Left renal pelvis (tissue), 4 donors: ENCODE measurements at places on chromosomes 13 and 19. TPM values are rescaled to one million over a fixed set of nuclear protein-coding genes. Genes with fewer than 3 reads are reported as not detected.

- DNase-seq = no peak
Observed at GRCh38 chr19:5627395-5627904, 4.6 kb downstream of the SAFB start.

GRCh38 chr13:30872685-30873461 is 33.2 kb upstream of the MEDAG start:
- no peak for DNase-seq

- no peak for DNase-seq
Observed at GRCh38 chr19:13215572-13216380, 65.6 kb downstream of the IER2 start.

GRCh38 chr13:100625447-100625846 is 36.9 kb upstream of the GGACT start:
- no peak for DNase-seq

DNA sequence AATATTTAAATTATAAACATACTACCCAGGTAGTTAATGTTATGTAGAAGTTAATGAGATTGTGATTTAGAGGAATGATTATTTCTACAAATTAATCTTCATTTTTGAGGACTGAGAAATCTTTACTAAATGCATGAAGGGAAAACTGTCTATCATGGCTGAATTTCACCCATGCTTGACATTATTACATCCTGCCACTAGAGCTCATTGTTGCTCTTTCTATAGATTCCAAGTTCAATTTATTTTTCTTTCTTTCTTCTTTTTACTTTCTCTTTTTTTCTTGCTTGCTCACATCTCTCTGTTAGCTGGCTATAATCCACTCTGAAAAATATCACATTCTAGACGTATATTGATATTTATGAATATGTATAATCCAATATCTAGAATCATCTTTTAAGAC is 505.0 kb upstream of the KLHL1 start:
- no peak for DNase-seq

GRCh38 chr19:41784312-41784711 is 12.1 kb upstream of the CEACAM3 start:
- no peak for DNase-seq

DNA sequence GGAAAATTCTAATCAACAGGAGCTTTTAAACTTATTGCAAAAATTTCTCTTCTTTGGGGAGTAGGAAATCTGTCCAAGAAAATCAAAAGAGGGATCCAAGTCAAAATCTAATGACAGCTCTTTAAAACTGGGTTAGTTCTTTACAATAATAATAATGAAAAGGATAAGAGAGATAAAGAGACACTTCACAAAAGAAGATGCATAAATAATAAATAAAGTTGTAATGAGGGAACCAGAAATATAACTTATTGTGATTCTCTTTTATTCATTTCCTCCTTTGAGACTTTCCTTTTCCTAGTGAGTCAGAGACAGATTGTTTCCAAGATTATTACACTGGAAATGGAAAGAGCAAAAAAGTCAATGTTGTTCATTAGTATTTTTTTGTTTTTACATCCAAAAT is 1029.3 kb downstream of the PCDH17 start:
- no peak for DNase-seq

DNA sequence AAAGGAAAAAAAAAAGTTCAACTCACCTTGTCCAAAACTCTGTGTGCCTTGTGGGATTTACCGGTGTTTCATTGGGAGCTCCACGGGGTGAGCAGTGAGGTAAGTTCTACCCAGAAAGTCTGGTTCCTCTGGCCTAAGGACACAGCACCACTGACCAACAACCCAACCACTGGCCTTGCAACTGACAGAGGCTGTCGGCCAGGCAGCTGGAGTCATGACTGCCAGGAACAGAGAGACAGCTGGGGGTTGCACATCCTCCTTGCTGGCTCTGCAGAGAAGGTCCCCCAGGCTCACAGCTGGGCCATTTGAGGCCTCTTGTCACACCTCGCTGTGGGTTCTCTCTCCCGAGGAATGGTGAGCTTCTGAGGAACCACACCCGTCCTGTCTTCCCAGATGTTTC is 59.5 kb downstream of the ANKRD10 start:
- DNase-seq = no peak

DNA sequence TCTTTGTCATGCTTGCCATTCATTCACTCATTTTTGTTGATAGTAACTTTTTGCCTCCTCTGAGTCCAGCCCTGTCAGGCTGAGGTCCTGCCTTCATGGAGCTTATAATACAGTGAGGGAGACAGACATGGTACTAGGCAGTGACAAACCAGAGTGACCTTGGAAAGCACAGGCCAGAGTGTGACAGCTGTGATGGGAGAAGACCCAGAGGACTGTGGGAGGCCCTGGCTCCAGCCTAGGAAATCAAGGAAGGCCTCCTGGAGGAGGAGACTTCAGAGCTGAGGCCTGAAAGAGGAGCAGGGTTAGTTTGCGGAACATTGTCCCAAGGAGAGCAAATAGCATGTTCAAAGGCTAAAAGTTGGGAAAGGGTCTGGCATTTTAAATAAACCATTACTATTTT is 20.5 kb downstream of the PAK4 start:
- DNase-seq = no peak

DNA sequence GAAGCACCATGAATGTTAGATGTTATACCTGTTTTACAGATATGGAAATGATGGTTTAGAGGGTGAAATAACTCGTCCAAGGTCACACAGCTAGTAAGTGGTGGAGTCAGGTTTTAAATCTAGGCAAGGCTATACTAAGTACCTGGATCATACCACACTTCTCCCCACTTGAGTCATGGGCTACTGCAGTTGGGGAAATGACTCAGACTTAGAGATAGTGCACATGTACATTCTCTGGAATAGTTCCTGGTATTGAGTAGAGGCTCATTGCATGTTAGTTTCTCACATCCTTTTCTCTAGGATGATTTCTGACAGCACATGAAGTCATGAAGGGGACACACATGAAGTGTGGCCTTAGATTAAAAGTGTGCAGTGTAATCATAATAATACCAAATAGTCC is 76.2 kb upstream of the TNFSF11 start:
- no peak for DNase-seq

DNA sequence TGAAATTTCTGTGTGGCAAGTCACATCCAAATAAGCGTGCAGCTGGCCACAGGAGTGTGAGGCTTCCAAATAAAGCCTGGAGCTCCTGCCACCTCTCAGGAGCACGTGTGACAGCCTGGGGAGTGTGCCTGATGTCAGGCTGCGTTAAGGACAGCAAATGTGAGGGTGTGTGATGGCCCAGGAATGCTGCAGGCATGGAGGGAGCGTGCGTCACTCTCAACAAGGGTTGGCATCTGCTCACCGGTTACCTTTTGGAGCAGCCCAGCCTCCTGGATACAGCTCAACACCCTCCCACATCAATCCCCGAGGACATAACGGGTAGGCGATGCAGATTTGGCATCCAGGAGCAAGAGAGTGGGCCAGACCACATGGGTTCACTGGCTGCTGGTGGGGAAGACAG is 19.0 kb downstream of the NUMBL start:
- DNase-seq = no peak

- no peak for DNase-seq
Observed at GRCh38 chr13:105196052-105196451, 1339.4 kb downstream of the EFNB2 start.

Gene NKPD1
- 0.09 TPM for polyA plus RNA-seq

Gene SMIM44
- not detected for polyA plus RNA-seq
